ENCODE measurements at places on chromosomes 13 and 19. TPM values are rescaled to one million over a fixed set of nuclear protein-coding genes. Genes with fewer than 3 reads are reported as not detected.

DNA sequence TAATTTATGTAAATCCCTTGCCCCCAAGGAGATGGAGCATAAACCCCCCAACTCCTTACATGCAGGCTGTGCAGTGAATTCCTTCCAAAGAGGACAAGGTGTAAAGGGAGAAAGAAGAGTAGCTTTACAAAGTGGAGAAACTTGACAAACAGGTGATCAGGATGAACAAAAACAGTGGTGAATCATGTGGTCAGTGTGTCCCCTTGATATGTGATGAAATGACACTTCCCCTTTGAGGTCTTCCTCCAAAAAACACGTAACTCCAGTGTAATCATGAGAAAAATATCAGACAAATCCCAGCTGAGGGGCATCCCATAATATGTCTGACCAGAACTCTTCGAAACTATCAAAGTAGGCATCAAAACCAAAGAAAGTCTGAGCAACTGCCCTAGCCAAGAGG lies 29.5 kb upstream of the AKT2 start:
- no peak for DNase-seq

- no peak for DNase-seq
Observed at GRCh38 chr19:900043-900301, 6.7 kb downstream of the RNU6-9 start.

- no peak for DNase-seq
Observed at GRCh38 chr19:13784731-13785452, 10.4 kb upstream of the ZSWIM4 start.

DNA sequence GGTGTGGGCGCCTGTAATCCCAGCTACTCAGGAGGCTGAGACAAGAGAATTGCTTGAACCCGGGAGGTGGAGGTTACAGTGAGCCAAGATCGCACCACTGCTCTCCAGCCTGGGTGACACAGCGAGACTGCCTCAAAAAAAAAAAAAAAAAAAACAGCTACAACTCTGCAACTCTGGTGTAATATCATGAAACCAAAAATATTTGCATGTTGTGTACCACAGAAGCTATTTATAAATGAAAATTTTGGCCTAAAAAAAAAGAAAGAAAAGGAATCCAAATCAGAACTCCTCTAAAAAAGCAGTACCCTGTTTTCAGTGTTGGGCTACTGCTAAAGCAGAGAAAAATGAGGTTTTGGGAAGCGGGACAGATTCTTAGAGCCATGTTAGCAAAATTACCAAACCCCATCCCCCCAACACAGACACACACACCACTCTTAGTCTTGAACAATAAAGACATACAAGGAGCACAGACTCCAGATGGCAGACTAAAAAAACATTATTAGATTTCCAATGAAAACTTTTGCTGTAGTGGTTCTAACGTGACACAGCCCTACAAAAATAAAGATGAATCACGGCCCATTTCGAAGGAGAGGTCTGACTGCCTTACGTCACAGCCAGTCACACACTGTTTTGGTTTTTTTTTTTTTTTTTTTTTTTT lies 51.5 kb downstream of the INSR start:
- DNase-seq: no peak

Gene MCEMP1
- 0.10 TPM for polyA plus RNA-seq

- DNase-seq: no peak
Observed at GRCh38 chr13:33785384-33785783, 32.6 kb upstream of the RFC3 start.

- DNase-seq: no peak
Observed at GRCh38 chr19:43634506-43634871, 5.2 kb downstream of the CADM4 start.

DNA sequence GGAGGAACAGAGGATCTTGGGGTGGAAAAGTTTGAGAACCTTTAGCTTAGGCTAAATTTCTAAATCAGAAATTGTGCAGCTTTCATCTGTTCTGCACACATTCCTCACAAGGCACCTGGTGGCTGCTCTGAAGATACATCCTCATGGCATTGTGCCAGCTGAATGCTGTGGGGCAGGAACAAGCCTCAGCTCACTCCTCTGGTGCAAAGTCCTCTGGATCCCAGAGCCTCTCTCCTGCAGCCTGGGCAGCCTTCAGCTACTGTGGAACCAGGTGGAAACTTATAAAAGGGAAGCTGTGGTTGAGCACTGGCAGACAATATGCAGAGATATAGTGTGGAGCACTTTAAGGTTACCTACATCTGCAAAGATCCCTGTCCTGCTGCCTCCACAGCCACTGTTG lies 72.3 kb downstream of the KCTD12 start:
- DNase-seq: no peak

DNA sequence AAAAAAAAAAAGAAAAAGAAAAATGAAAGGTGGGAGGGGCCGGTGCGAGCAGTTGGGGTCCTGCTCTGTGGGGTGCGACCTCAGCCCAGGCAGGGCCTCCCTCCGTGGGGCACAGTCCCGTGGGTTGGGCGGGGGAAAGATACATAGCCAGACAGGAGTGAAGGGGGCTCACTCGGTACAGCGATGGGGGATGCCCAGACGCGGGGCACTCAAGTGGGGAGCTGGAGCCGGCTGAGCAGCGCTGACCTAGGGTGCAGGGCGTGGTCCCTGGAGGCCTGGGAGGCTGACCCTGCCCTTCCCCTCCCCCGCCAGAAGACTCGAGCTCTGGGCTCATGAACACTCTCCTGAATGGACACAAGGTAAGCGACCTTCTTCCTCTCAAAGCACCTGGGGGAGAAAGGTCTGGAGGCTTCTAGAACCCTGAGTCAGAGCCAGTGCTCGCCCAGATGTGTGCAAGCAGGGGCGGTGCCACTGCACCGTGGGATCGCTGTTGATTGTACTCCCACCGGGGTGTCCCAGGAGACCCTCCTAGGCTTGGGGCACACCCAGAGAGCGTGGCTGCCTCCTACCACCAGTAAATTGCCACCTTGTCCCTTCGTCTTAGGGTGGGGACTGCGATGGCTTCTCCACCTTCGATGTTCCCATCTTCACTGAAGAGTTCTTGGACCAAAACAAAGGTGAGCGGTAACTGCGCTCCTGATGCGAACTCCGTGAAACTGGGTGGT lies 3.4 kb downstream of the HMG20B start:
- no peak for DNase-seq

DNA sequence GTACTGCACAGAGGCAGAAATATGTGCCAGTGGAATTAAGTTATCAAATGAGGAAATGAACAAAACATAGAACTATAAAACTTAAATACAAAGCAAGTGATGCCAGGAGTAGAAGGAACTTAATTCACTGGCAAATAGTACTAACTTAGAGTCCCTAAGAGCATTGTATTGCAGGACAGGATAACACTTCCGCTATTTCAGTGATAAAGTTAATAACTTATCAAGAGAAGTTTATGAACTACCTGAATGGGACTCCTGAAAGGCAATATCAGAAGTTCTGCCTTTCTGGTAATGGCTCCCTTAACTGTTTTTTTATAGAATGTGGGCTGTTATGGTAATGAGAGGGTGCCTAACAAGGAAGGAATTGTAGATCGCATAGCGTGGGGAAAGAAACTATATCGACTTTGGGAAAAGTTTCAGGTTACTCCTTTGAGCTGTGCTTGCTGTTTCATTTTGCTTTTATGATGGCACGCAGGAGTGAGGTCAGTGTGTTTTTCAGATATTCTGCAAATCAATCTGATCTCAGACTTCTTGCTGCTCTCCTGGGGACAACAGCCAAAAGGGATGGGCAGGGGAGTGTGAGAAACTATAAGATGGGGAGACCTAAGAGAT lies 95.3 kb upstream of the MLNR start:
- no peak for DNase-seq

DNA sequence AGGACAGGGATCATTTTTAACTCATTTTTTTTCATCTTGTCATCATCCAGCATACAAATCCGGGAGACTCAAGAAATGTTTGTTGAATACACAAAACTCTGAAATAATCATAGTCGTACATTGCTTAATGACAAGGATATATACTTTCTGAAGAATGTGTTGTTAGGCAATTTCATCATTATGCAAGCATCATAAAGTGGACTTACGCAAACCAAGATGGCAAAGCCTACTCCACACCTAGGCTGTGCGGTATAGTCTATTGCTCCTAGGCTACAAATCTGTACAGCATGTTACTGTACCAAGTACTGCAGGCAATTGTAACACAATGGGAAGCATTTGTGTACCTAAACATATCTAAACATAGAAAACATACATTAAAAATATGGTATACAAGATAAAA lies 264.1 kb downstream of the TSHZ3 start:
- no peak for DNase-seq

DNA sequence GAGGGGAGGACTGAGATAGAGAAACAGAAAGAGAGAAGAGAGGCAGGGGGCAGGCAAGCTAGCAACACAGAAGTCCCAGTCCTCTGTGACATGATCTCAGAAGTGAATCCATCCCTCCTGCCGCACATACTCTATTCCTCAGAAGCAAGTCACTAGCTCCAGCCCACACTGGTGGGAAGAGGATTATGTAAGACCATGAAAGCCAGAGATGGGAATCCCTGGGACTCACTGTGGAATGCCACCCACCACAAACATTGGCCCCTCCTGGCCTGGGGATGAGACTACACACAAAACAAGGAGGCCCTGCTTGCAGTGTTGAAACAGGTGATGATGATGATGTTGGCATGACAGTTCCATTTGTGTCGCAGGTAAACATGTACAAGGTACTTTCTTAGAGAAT lies 419.9 kb downstream of the IRS2 start:
- no peak for DNase-seq

DNA sequence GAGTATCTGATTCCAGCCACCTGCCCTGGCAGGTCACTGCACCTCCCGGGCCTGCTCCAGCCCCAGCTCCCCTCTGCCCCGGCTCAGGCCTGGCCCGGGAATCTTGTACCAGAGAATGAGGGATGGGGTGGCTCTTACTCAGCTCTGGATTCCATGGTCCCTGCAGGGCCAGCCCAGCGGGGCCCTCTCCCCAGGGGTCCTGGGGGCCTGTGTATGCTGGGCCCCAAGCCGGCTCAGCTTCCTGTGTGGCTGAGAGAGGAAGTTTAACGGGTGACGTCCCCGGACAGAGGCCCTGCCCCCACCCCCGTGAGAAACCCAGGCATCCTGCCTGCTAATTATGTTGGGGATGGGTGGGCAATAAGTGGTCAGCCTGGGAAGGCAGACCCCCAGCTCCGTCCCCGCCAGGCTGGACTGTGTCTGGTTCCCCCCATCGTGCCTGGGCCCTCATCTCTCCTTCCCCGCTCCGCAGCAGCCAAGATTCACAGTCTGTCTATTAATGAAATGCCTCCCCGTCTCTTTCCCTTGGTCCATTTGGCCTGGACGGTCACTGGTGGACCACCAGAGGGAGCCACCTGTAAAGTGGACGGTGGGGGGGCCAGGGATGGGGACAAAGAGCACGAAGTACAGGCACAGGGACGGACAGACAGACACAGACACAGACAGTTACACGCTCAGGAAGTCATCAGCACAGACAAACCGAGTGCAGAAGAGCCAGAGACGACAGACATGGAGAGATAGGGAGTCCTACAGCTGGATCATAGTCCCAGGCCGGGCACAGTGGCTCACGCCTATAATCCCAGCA lies at the start of gene DENND1C:
Gene DENND1C, minus strand, starts transcription at position 247 of the 802 bp plus-strand sequence. Its CDS starts 92 bp downstream, at position 155.
- no peak for DNase-seq

Gene KLF1
- 0.40 TPM for polyA plus RNA-seq

DNA sequence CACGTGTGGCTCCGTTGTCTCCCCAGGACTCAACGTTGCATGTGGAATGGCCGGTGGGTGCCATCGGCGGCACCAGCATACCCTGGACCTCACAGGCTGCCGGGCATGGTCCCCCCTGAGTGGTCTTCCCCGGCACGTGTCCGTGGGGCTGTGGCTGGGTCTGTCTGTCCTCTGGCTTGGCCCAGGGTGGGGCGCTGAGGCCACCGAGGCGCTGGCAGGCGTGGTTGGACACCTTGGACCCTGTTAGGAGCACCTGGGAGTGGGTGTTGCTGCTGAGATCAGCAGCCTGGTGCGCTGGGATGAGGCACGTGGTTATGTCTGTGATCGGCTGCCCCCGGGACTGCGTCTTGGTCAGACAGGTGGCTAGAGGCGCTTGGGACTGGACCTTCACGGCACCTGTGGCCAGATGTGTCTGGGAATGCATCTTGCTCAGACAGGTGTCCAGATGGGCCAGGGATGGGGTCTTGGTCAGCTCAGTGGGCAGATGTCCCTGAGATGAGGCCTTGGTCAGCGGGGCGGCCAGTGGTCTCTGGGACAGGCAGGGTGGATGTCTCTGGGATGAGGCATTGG lies 9.2 kb downstream of the IQCN start:
- no peak for DNase-seq

GRCh38 chr13:28583651-28584091 lies 75.3 kb upstream of the POMP start:
- no peak for DNase-seq

DNA sequence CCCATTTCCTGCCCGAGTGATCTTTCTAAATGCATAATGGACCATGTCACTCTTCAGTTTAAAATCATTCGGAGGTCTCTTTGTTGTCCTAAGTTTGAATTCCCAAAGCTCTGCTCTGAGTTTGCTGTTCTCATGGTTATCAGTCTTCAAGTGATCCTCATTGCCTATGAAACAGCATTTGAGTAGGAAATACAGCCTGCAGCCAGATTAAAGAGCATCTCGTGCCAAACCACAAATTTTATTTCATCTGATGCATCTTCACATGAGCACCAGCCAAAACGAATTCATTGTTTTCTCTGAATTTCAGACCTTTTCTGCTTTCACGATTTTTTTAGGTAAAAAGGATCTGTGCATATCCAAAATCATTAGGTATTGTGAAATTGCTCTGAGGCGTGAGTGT lies 299.6 kb downstream of the TDRD3 start:
- DNase-seq: no peak

Gene RAP2A
- polyA plus RNA-seq: 42.2 TPM

GRCh38 chr13:52851137-52851962 lies 2.9 kb upstream of the PCDH8 start:
- DNase-seq: no peak

Gene MATK
- 0.93 TPM for polyA plus RNA-seq

DNA sequence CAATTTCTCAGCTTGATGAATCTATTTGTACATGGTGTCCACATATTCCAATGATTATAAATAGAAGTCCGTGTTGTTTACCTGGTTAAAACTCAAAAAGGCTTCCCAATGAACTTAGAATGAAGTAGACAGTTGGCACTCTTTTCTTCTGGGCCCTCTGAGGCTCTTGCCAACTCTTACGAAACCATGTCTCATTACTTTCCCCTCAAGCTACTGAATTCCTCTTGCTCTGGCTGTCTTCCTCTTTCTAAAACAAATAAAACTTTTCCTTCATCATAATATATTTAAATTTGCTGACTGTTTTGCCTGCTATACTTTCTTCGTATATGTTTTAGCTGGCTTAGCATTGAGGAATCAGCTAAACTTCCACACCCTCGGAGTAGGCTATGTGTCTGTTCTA lies 139.7 kb downstream of the SLITRK6 start:
- DNase-seq: no peak

- DNase-seq: no peak
Observed at GRCh38 chr19:50897612-50898011, 13.6 kb downstream of the KLK4 start.

GRCh38 chr13:27806744-27807387 lies 14.6 kb downstream of the GSX1 start:
- DNase-seq: no peak

Gene ACP7
- 0.31 TPM for polyA plus RNA-seq
